ENCODE measurements at places on chromosomes 7 and 10.

DNA sequence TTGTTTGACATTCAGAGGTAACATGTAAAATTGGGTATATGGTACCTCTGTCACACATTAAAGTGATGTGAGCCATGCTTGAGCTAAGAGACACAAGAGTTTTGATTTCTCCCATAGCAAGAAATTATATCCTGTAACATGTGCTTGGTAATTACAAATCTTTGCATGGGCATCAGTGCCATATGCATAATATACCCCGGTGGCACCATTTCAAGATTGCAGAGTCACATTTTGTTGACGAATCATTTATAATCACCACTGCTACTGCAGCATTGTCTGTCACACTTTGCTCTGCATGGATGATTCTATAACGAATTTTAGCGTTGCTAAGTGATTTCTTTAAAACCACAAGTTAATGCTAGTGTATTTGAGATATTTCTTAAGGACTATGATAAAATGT is 443.7 kb upstream of the LRRN3 start:
- no peak for DNase-seq

GRCh38 chr7:40490603-40490924 is 355.8 kb downstream of the SUGCT start:
- no peak for DNase-seq

- no peak for DNase-seq
Observed at GRCh38 chr10:112739592-112740353, 210.3 kb upstream of the TCF7L2 start.

- DNase-seq, result no peak
Observed at GRCh38 chr7:130923365-130923764, 189.4 kb upstream of the KLF14 start.

GRCh38 chr7:55533729-55534080 is 38.6 kb downstream of the VOPP1 start:
- DNase-seq, result no peak

DNA sequence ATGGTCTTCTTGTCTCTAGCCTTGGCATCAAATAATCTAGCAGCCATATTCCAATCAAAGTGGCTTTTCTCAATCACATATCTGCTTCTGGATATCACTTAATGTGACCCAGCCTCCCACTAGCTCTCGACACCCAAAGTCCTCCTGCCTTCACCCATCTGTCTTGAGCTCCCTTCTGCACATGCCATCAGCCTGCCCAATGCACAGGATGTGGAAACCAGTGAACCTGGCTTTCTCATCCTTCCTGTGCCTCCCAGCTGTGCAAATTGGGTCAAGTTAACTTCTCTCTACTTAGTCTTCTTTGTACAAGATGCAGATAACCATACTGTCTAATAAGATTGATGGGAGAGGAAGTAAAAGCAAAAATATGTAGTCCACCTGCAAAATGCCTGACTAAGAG is 257.9 kb upstream of the PITRM1 start:
- no peak for DNase-seq

DNA sequence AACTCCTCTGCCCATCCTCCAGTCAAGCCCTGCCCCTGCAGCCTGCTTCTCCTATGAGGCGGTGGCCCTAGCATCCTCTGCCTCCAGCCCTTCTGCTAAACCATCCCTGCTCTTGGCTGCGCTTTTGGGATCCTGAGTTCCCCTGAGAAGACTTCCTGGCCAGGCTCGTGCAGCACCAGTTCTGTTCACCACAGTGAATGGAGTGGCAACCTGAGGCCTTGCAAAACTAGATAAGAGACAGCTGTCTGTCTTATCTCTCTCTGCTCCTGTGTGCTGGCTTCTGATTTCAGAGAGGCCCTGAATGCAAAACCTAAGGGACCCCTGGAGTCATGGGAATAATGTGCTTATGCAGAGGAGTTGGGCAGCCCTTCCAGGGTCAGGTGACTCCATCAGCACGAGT is 119.2 kb downstream of the TMEM178B start:
- no peak for DNase-seq

- peak; percentile 34 for DNase-seq
Observed at GRCh38 chr10:20473023-20473760, 423.9 kb downstream of the NEBL start.

DNA sequence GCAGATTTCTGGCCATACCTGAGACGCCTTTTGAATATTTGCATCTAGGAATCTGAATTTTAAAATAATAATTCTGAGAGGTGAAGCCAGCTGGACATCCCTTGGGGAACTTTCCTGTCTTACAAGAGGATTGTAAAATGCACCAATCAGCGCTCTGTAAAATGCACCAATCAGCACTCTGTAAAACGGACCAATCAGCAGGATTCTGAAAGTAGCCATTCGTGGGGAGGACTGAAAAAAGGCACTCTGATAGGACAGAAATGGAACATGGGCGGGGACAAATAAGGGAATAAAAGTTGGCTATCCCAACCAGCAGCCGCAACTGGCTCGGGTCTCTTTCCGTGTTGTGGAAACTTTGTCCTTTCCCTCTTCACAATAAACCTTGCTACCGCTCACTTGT is 9.9 kb downstream of the PPIF start:
- no peak for DNase-seq

DNA sequence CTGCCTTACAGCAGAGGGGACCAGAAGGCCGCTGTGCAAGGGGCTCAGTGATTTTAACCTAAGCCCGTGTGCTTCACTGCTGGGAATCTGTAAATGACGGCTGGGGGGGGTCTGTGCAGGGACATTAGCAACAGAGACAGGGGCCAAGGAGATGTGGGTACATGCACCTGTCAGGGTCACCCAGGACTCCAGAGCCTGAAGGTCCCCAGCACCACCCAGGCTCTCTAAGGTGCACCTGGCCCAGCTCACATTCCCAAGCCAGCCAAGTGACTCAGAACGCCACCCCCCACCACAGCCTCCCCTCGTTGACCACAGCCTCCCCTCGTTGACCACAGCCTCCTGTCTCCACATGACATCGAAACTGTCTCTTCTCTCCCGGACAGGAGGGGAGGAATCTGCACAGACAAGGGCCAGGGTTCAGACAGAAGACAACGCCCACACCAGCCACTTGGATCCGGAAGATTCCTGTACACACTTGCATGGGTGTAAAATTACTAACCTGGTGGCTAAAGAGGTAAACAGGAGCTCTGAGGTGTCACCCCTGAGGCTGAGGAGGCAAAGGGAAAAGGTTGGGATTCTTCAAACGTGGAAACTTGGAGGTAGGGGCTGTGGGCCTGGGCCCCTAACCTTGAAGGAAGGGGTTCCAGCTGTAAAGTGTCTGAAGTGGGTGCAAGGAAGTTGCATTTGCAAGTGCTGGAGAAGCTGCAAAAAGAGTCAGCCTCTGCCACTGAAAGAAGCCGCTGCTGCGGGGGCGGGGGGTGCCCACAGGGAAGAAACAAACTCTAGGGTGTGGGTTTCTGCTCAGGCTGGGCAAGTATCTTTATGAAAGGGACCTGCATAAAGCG is 27.0 kb downstream of the CALML3 start:
- DNase-seq, result no peak

GRCh38 chr10:61148451-61148850 is 204.5 kb upstream of the RHOBTB1 start:
- DNase-seq, result no peak

- DNase-seq, result no peak
Observed at GRCh38 chr7:71251706-71252105, 119.8 kb downstream of the GALNT17 start.

GRCh38 chr10:6070660-6071059 is 8.5 kb upstream of the IL2RA start:
- DNase-seq, result no peak

- DNase-seq, result no peak
Observed at GRCh38 chr7:30910411-30911073, 1.1 kb upstream of the AQP1 start.

DNA sequence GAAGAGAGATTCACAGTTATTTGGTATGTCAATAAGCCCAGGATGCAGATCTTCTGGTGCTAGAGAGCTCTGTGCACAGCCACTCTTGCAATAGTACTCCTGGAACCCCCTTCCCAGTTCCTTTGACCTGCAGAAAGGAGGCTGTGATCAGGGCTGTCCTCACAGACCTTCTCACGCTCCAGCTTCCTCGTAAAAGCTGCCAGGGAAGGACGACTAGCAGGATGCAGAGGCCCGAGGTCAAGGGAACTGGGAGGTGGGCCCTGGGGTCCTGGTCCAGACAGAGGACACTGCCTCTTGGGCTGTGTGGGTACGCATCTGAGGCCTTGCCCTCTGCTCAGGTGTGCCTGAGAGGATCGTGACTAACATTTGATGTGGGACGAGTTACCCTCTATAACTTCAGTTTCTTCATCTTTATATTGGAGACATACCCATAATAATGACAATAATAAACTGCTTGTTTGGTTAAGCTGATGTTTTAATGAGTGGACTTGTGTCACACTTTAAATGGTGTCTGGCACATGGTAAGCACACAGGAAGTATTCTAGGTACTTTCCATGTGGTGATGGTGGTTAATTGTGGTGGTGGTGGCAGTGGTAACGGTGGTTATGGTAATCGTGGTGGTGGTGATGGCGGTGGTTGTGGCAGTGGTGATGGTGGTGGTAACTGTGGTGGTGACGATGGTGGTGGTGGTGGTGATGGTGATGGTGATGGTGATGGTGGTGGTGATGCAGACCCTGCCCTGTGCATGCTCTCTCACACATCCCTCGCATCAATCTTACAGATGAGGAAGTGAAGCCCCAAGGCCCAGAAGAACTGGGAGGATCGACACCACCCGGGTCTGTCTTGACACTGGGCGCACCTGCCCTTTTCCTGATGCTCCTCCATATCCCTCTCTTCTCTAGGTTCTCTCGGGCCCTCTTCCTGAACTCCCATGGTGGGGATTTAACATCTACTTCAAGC is 235.2 kb upstream of the GRB10 start:
- DNase-seq, result no peak

DNA sequence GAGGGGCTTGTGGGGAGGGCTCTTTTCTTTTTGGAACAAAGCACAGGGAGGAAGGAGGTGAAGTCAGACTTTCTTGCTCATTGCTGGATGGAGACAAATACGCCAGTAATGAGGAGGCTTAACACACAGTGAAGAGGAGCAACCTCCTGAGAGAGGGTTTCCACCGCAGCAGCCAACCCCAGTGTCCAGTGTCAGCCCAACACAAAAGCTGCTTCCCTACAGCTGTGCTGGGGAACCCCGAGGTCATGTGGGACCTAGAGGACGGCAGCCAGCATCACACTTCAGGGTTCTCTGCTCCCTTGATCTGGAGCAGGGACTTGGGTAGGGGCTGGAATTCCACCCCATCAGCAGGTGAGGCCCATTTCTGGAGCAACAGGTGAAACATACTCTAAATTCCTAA is 7.7 kb downstream of the BLNK start:
- peak; percentile 43 for DNase-seq

GRCh38 chr7:4136501-4137110 is 545.5 kb upstream of the FOXK1 start:
- no peak for DNase-seq

- no peak for DNase-seq
Observed at GRCh38 chr7:51629206-51629605, 312.6 kb upstream of the COBL start.

DNA sequence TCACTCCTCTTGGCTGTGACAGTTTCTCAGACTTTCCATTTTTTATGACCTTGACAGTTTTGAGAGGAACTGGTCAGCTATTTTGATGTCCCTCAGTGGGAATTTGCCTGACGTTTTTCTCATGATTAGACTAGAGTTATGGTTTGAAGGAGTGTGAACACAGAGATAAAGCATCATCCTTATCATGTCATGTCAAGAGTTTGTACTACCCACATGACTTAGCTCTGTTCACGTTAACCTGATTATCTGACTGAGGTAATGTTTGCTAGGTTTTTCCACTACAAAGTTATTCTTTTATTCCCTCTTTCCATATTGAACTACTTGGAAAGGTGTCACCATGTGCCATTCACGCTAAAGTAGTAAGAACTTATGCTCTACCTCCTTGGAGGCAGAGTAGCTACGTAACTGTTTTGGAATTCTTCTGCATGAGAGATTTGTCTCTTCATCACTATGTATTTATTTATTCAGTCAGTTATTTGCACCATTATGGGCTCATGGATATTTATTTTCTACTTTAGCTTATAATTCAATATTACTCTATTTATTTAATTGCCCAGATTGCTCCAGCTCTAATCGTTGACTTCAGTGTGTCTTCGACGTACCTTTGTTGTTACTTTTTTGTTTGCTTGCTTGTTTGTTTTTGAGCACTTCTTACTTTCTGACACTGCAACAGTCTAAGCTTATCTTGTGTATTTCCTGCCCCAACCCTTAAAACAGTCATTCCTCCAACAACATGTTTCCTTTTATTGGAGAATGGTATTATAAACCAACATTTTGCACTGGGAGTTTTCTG is 50.4 kb downstream of the CPED1 start:
- DNase-seq, result no peak

DNA sequence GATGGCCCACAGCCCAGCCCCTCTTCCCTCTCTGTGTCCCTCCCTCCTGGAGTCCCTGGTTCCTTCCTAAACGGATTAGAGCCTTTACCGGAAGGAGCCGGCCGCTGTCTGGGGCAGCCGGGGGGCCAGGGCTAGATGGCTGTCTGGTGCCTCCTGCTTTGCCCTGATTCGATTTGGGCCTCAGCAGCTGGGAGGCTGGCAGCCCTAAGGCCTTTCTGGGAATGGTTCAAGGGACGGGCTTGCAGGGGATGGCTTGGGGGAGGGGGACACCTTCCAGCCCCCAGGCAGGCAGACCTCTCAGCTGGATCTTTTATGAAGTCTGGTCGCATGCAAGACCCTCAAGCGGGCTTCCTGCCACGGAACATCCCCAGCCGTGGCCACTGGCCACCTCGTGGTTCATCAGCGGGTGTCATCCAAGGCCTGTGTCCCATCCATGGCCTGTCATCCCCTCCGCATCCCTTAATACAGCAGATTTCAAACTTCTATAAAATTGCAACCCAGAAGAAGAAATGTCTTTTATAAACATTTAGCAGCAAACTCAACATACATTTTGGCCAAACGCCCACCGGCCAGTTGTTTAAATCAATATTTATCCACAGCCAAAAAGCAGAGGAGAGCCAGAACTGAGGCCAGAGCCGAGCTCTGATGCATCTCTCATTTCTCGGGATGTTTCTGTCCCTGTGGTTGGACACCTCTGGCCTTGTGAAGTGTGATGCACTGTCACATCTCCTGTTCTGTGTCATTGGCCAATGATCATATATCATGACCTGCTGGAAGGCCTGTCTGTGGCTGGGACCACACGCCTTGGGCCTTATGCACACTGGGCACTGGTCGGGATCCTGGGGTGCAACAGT is 52.0 kb downstream of the GTF2IRD1 start:
- peak; percentile 59 for DNase-seq

- no peak for DNase-seq
Observed at GRCh38 chr7:33692956-33693355, 212.4 kb upstream of the BMPER start.

- no peak for DNase-seq
Observed at GRCh38 chr7:155020996-155021395, 18.1 kb upstream of the PAXIP1 start.

- no peak for DNase-seq
Observed at GRCh38 chr7:114334989-114335388, 79.6 kb upstream of the FOXP2 start.

- DNase-seq, result no peak
Observed at GRCh38 chr7:38280000-38280399, 6.6 kb upstream of the TARP start.

GRCh38 chr7:138519061-138519798 is 59.2 kb downstream of the TRIM24 start:
- no peak for DNase-seq

GRCh38 chr7:151089893-151090730 is 3.8 kb downstream of the AGAP3 start:
- DNase-seq, result no peak

- DNase-seq, result no peak
Observed at GRCh38 chr7:134481167-134481566, 22.3 kb upstream of the AKR1B1 start.
